ENCODE measurements at places on chromosomes 1 and 21.
A peak's percentile ranks its signal among the peaks of the same experiment; 100 is the strongest.

GRCh38 chr1:93328809-93329760, 16.6 kb upstream of the DR1 start:
- no peak for DNase-seq

DNA sequence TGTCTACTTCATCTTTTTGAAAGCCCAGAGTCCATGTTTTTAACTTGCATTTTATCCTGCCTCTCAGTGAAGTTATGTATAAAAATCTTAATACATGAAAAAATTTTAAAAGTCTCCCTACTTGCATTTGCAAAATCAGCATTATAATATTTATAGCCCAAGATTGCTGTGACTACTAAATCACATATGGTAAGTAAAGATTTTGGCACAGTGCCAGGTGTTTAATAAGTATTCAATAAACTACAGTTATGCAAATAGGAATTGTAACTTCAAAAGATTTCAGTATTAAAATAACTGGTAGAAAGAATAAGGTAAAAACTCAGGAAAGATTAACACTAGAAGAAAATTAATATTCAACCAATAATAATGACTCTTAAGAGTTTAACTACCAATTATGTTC, 641.7 kb downstream of the LRRIQ3 start:
- no peak for DNase-seq

- no peak for DNase-seq
Measured at GRCh38 chr1:46404482-46405196, 10.5 kb downstream of the FAAH start.

DNA sequence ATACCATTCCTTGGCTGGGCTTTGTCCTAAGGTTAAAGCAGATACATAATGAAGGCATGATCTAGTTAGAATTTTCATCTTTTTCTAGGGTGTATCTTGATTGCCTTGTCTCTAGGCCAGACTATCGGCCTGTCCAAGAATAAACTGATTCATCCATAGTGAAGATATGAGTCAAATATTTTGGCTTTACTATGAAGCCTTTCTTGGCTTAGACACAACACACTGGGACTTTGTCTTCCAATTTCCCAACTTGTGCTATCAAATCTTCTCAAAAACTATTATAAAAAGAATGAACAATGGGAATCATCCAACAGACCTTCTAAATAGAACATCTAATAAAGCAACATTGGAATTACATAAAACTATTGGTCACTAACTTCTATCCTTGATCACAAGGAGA, 64.8 kb downstream of the WARS2 start:
- no peak for DNase-seq

DNA sequence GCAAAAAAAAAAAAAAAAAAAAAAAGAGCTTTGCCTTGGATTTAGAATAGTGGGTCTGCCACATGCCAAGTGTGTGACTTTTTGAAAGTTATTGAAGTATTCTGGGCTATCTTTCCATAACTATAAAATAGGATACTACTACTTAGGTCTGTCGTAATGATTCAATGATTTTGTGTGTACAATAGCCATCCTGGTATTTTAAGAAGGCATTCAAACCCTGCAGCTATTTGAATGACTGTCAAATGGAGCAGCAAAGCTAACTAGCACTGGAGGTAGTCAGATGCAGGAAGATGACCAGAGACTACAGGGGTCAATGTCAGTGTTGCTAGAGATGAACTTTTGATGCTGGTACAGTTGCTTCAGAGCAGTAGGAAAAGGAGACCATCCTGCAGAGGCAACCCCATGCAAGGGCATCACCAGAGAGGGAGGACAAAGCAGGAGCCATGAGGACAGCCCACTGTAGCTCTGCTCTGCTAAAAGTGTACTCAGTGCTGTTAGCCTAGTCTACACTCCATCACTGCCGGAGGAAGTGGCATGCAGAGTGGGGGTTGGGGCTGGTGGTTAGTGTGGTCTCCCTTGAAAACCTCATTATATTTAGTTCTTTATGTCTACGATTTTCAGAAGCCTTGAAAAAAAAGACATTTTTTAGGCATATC, 29.0 kb downstream of the DUSP10 start:
- peak; percentile 53 for DNase-seq

- DNase-seq: no peak
Measured at GRCh38 chr1:92317836-92318493, 19.1 kb downstream of the RPAP2 start.

DNA sequence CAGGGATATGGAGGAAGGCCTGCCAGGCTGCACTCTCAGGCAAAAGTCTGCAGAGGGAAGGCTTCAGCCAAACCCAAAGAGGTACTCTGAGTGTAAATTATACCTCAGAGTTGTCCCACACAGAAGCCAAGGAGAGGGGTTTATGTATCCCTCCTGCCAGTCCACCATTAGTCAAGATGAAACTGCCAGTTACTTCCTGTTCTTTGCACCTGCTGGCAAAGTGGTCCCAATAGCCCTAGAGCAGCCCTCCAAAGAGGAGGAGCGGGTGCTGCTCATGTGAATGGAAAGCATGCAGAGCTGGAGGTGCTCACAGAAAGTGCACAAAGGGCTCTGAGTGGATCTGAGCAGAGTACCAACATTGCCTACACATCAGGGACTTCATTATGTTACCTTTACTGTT, 37.1 kb upstream of the MCOLN3 start:
- no peak for DNase-seq

DNA sequence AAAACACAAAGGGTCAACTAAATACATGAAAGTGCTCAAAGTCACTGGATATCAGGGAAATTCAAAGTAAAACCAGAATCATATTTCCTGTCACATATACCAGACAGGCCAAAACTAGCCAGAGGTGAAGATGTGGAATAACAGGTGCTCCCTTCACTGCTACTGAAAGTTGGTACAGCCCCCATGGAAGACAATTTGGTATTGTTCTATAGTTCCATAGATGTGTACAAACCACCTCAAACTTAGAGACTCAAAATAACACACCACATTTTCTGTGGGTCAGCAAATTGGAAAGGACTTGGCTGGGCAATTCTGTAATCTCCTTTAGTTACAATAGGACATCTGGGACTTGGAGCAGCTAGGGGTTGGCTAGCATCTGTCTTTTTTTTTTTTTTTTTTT, 24.5 kb upstream of the SOAT1 start:
- DNase-seq: no peak

GRCh38 chr1:206487970-206488369, 17.7 kb downstream of the IKBKE start:
- no peak for DNase-seq

- no peak for DNase-seq
Measured at GRCh38 chr1:40780678-40781607, 2.6 kb upstream of the KCNQ4 start.

DNA sequence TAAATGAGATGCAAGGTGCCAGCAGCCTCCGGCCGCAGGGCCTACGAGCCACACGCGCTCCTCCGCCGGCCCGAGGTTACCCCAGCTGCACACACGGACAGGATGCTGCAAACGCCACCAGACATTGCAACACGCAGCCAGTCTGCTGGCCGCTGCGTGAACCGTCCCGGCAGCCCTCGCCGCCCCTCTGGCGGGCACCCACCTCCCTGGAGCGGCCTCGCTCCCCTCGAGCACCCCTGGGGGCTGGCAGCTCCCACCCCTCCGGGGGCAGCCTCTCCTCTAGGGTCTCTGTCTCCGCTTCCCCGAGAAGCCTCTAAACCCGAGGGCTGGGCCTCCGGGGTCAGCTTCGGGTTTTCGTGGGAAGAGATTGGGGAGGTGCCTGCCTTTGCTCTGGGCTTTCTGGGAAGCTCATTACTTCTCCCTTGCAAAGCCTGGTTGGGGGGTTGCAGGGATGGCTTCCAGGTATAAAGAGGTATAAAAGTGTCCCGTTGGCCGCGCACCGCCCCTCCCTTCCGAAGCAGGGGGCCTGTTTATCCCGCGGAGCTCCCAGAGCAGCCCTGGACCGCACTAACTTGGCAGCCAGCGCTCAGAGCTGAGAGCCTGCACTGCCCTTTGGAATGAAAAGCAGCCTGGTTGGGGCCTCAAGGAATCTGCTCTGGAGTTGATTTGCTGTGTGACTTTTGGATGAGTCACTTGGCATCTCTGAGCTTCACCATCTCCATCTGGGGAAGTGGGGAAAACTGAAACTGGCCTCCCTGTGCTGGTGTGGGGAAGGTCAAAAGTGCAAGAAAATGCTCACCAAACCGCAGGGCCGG, 21.8 kb downstream of the DHRS3 start:
- no peak for DNase-seq

- DNase-seq: no peak
Measured at GRCh38 chr1:245378311-245378722, 223.5 kb downstream of the KIF26B start.

DNA sequence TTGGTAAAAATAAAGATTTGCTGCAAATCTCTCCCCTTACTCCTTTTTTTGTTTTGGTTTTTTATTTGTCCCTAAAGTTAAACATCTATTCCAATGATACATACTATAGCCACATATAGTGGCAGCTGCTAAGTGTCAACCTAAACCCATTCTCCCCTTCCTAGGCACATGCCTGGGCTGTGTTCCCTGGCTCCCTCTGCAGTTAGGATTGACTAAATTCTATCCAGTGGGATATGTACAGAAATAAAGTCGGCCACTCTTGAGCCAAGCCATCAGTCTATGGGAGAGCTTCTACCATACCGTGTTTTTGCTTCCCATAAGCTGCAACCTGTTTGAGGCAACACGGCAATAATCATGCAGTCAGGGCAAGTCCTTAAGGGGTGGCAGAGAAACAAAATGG, 23.6 kb downstream of the MCOLN3 start:
- DNase-seq: no peak

DNA sequence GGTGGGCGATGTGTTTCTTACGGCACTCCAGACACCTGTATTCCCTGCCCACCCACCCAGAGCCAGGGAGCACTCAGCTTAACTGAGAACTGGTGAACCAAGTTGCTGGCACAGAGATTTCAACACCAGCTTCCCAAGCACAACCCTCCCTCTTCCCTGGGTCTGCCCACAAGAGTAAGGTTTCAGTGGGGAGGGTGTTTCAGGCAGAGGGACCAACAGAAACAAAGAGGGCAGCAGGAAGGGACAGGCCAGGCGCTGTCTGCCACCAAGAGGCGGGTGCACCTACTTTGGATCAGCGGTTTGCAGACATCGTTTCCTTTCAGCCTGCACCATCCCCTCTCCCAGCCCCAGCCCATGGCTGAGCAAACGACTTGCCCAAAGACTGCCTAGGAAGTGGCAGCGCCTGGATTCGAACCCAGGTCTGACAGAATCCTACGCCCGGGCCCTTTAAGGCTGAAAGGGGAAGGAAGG, 21.9 kb upstream of the ALDH4A1 start:
- no peak for DNase-seq

DNA sequence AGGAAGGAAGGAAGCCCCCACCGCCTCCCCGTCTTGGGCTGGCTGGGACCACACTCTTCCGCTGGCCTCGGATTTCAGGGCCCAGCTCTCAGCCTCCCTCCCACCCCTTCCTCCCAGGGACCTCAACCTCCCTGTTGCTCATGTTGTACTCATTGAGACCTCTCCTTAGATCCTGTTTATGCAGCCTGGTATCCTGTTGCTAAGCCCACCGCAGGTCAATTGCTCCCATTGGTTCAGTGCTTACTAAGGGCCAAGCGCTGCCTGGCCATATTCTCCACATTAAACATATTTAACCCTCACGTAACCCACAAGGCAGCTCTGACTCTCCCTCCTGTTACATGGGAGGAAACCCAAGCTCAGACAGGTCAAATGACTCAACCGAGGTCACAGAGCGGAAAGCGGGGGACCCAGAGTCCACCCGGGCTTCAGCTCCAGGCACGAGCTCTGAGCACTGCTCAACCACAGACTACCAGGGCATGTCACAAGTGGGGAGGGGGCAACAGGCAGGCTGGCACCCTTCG, 23.2 kb upstream of the H6PD start:
- no peak for DNase-seq

- no peak for DNase-seq
Measured at GRCh38 chr1:159141584-159142390, 29.6 kb upstream of the CADM3 start.

DNA sequence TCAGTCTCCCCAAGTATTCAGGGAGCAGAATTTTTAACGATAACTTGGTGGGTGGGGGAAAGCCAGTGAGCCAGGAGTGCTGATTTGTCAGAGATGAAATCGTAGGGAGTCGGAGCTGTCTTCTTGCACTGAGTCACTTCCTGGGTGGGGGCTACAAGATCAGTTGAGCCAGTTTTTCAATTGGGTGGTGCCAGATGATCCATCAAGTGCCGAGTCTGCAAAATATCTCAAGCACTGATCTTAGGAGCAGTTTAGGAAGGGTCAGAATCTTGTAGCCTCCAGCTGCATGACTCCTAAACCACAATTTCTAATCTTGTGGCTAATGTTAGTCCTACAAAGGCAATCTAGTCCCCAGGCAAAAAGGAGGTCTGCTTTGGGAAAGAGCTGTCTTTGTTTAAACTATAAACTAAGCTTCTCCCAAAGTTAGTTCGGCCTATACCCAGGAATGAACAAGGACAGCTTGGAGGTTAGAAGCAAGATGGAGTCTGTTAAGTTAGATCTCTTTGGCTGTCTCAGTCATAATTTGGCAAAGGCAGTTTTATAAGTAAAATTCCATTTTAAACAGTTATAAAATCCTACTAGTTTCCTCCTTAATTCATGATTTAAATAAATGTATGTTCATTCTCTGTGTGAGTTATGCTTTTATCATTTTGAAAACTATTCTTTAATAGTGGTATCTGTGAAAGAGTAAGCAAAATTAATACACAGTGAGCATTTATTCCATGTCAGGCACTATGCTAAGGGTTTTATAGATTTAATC, 51.7 kb downstream of the SLC16A1 start:
- DNase-seq: no peak

DNA sequence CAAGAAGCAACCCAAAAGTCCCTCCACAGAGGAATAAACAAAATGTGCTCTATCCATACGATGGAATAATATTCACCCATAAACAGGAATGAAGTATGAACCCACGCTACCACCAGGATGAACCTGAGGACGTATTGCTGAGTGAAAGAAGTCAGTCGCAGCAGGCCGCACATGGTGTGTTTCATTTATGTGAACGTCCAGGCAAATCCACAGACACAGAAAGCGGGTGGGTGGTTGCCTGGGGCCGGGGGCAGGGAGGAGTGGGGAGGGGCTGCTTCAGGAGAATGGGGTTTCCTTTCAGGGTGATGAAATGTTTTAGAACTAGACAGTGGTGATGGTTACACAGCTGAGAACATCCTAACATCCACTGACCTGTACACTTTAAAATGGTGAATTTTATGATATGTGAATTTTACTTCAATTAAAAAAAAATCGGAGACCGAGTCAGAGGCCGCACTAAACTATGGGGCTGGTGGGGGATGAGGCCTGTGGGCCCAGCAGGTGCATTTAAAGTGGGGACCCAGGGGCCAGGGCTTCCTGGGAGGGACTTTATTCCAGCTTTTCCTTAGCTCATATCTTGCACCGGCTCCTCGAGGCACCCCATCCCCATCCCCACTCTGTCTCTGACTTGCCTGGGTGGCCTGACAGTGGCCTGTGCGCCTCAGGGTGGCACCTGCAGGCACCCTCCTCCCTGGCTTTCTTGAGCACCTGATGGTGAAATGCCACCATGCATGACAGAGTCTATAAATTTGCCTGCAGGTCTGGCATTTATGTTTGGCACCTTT, 392.6 kb upstream of the VAMP3 start:
- no peak for DNase-seq
